ENCODE measurements at places on chromosomes 7 and 10.

DNA sequence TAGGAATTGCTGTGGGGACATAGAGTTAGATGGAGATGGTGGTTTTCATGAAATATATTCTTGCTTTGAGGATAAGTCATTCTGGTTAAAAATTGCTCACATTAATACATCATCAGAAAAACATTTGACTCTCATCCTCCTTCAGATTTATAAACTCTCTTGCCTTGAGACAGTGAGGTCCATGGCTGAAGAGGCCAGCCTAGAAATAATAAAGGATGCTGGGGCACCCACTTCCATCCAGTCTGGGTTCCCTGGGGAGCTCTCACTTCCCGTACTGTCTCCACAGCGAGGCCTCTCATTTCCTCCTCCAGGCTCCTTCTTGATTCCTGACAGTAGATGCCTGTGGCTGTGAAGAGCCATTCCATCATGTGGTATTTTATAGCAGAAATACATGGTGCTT, 73.3 kb upstream of the PRKG1 start:
- DNase-seq, result no peak

DNA sequence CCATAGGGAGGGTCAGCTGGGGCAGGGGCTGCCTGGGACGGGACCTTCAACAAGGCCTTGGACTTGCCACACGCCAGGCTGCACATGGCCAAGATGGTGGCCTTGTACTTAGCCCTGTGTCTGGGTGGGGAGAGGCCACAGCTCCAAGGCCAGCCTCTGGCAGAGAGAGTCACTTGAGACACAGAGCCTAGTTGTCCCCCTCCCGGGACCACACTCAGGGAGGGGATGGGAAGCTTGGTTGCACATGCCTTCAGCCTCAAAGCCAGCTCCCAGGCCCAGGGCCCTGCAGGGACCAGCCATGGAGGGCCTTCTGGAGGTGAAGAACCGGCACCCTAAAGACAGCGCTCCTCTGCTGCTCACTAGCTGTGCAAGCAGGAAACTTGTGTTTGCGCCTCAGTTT, 16.7 kb downstream of the MMRN2 start:
- no peak for DNase-seq

GRCh38 chr10:111128331-111129180, 51.7 kb downstream of the ADRA2A start:
- DNase-seq, result peak; percentile 89

- DNase-seq, result no peak
Observed at GRCh38 chr10:121741248-121741792, 143.1 kb upstream of the FGFR2 start.

DNA sequence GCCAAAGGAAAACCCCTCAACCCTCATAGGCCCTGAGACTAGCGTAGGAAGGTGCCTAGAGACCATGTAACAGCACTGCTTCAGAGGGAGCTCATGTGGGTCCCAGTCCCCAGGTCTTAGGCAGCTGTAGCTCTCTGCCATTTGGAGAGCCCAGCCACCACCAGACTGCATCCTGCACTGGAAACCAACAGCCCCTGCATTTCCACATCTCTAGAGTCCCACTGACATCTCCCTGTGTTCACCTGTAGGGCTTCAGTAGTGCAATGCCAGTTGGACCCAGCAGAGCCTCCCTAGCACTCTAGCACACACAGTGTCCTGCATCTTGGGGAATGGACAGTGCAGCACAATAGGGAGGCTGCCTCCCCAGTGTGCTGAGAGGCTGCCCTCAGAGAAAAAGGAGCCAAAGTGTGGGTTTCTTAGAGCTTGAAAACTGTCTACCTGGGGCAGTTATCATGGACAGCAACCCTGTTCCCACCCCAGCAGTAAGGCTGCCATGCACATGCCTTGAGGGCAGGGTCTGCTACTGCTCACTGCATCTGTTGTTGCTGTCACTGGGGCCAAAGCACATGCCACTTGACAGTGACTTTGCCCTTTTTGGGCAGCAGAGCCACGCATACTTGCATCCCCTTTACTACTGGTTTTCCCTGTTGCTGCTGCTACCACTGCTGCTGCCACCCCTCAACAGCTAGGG, 46.7 kb upstream of the ANTXRL start:
- DNase-seq, result no peak

GRCh38 chr7:75968561-75969001, 25.8 kb downstream of the TMEM120A start:
- peak; percentile 5 for DNase-seq

DNA sequence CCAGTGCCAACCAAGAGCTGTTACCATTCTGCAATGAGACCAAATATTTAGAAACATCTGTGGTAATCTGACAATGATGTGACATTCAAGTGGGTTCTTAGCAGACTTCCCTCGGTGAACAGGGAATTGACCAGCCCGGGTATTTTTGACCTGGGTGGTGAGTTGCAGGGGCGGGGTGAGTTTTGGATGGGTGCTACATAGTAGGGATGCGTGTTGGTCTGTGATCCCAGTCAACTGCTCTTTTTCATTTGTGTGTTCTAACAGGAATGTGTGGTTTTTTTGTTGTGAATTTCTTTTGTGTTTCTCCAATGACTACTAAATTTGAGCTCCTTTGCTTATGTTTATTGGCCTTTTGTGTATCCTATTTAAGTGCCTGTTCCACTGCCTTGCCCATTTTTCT, 273.6 kb upstream of the HABP2 start:
- no peak for DNase-seq

- no peak for DNase-seq
Observed at GRCh38 chr10:119198438-119198837, 8.9 kb upstream of the GRK5 start.

DNA sequence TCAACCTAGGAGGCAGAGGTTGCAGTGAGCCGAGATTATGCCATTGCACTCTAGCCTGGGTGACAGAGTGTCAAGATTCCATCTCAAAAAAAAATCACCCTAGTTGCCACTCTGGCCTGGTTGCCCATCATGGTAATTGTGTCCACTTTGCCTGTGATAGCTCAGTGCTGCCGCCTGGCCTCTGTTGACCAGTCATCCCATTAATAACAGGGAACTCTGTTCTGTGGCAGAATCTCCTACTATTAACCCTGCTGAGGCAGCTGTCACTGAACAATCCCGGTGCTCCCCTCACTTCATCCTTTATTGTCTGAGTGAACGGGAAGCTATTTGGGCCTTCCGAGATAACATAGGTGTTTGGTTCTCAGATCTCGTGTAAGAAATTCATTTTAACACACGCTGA, 14.6 kb downstream of the ZNF3 start:
- DNase-seq, result no peak

GRCh38 chr10:21511095-21511570, 14.3 kb downstream of the SKIDA1 start:
- no peak for DNase-seq

- DNase-seq, result no peak
Observed at GRCh38 chr10:1573334-1573969, 163.9 kb downstream of the ADARB2 start.

GRCh38 chr7:107068156-107068555, 23.7 kb downstream of the PRKAR2B start:
- DNase-seq, result no peak

DNA sequence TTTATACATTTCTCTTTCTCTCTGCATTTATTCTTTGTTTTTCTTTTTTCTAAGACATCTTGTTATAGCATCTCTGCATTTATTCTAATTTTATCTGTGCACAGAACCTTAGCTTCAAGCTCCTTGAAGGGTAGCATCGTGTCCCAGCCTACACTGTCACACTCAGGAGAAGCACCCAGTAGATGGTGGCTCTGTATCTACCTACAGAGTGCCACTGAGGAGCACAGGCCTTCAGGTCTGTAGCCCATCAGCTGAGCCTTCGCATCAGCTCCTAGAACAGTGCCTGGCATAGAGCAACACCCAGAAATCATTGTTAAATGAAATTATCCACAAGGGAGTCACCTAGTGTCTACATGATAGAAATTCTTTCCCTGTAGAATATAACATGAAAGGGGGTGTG, 203.0 kb upstream of the KLF14 start:
- no peak for DNase-seq

DNA sequence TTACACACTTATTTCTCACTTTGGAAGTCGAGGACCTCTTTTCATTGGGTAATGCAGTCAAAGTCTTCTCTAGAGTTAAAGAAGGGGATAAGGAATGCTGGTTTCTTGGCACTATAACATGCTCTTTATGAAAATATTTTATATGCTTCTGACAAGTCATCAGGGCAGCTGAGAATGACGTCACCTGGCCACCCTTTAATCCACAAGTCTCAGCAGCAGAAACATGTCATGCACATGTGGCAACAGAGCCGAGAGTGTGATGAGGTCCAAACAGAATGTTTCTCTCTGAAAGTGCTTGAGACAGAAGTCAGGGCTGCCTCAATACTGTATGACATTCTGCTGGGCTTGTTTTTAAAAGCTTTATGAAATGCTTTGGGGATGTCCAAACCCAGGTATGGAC, 63.5 kb upstream of the C10orf90 start:
- DNase-seq, result peak; percentile 25

- no peak for DNase-seq
Observed at GRCh38 chr7:120987280-120987679, 1.2 kb upstream of the CPED1 start.

GRCh38 chr10:628386-629045, 61.0 kb downstream of the DIP2C start:
- DNase-seq, result no peak

DNA sequence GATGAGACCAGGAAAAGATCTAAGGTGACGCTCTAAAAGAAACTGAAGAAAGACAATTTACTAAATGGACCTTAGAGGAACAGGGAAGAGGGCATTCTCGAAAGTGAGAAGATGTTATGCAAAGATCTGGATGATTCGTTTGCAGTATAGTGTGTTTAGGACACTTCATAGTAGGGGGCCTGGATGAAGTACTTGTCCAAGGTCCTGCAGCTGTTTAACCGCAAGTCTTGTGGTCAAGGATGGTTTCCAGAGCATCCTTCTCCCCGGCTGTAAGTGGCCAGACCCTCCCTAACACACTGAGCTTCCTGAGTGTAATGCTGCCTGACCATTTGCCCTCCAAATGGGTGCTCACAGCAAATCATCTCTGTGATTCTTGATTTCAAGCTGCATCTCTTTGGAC, 101.6 kb downstream of the XPNPEP1 start:
- peak; percentile 2 for DNase-seq

DNA sequence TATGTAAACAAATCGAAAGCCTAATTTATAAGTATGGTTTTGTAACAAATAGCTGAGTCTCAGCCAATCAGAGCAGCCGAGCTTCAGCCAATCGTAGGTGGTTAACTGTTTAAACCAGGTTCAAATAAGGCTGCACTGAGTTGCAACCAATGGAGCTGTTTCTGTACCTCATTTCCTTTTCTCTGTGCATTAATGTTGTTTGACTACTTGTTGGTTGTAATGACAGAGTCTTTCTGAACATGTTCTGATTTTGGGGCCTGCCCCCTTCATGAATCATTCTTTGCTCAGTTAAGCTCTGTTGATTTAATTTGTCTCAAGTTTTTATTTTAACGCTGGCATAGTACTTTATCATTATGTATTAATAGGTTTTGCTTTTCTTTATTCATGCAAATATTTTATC, 14.6 kb downstream of the OTUD1 start:
- no peak for DNase-seq

- no peak for DNase-seq
Observed at GRCh38 chr7:95674101-95674500, 77.8 kb upstream of the PDK4 start.

- no peak for DNase-seq
Observed at GRCh38 chr7:129851809-129852208, 101.0 kb downstream of the UBE2H start.

GRCh38 chr7:13420726-13421125, 568.7 kb downstream of the ETV1 start:
- no peak for DNase-seq

DNA sequence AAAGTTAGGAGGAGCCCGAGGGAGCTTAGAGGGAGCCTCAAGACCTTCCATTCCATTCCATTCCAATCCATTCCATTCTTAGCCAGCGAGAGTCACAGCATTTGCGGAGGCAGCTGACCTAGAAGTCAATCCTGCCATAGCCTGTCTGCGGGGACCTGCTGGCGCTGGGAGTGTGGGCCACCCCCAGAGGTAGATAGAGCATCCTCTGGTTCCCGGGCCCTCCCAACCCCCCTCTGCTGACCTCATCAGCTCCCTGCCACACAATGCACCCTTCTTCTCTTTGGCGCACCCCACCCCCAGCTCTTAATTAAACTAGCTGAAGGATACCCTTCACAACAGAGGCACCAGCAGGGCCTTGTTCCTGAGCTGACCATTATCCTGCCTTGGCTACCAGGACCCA, 152.5 kb upstream of the ZMIZ1 start:
- no peak for DNase-seq

- DNase-seq, result peak; percentile 51
Observed at GRCh38 chr10:80356563-80356988, at the start of the genes DYDC1 and DYDC2. DYDC1 (minus strand) TSS chr10:80356755; CDS start chr10:80352601, 4,154 bp downstream. DYDC2 (plus strand) TSS chr10:80356781; CDS start chr10:80362444, 5,663 bp downstream.

DNA sequence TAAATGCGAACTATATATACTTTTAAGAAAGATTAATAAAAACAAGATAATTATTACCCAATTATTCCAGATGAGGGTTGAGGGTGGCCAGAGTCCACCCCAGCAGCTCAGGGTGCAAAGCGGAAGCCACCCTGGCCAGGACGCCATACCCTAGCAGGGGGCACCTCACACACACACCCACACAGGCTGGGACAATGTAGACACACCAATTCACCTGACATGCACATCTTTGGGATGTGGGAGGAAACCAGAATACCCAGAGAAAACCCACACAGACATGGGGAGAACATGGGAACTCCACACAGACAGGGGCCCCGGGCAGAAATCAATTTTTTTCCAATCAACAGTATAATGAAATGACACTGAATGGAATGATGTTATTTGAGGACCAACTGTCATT, 86.0 kb downstream of the RTKN2 start:
- DNase-seq, result no peak

DNA sequence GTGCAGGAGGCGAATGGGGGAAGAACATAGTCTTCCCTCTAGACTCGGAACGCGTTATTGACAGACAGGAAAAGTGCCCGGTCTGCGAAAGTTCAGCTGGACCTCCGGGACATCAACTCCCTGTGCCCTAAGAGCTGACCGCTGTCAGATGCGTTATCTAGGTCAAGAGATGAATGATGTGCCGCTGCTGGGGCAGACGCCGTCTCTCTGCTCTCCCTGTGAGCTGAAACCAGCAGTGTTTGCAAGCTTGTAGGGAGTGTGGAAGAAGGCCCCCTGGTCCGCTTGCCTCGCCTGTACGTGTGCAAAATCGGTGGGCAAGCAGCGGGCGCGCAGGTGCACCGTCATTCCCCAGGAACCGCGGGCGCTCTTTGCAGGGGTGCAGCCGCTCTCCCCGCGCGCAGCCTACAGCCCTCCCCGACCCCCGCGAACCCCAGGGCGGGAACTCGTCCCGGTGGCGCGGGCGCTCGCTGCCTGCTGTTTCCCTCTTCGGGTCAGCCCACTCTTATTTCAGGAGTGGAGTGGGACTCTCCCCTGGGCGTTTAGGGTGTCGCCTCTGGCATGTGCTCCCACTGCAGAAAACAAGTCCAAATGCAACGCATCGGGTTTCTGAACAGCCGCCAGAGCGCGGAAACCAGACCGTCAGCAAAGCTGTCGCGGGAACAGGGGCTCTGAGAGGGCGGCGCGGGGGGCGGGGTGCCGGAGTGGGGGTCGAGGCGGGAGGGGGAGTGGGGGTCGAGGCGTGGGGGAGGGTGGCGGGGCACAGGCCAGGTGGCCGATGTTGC, 1.8 kb upstream of the PFKFB3 start:
- DNase-seq, result peak; percentile 26
